Vagina (tissue), 2 donors: ENCODE measurements at places on chromosomes 5 and 9.

DNA sequence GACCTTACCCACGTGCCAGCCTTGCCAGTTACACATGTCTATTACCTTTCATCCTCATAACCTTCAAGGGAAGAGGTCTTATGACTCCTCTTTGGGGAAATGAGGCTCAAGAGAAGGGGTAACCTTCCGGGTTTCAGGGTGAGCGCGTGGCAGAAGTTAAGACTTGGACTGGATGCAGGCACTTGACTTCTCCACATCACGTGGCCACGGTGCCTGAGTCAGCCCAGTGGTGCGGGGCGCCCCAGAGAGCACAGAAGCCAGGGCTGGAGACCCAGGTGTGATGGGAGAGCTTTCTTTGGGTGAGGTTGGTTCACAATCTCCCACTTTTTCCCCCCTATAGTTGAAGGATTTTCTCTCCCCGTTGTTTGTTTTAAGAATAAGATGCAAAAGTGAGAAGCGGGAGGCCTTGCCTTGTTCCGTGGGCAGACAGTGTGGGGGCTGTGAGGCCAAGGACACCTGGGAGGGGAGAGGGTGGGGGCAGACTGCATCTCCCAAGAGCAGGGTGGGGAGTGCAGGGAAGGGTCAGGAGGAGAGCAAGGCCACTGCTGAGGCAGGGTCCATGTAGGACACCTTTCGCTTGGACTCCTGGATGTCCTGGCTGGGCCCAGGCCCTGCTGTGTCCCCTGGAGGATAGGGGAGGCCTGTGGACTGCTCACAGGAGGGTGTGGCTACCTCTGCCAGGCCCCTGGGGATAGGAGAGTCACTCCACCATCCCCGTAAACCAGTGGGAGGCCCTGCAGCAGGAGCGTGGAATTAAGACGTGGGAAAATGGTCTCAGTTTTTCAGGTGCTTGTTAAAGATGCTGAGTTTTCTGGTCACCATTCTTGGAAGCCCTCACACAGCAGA, 90.0 kb upstream of the CTSL start:
- H3K27ac ChIP-seq: no peak overlapping the region
- no peak overlapping the region for H3K4me3 ChIP-seq
- H3K36me3 ChIP-seq: no peaks in the 10 kb centered on the region
- DNase-seq: no peak

DNA sequence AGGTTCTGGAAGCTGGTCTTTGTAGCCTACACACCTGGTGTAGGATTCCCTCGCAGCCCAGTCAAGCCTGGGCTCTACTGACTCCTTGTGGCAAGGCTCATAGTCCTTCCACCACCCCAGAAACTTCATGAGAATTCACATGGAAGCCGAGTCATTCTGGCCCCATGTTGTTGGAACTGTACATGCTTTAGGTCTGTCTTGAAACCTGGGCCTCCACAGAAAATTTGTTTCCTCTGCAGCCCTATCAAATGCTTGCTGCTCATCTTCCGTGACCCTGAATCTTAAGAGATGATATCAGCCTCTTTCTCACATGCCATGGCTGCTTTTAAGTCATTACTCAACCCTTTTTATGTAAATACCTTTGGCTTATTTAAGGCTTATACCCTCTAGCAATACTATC, 113.4 kb upstream of the GRHPR start:
- H3K27ac ChIP-seq: no peak overlapping the region
- DNase-seq: no peak
- H3K4me1 ChIP-seq: no peaks in the 10 kb centered on the region
- peaks cover 16% of the 10 kb centered on the region for H3K36me3 ChIP-seq
- no peaks in the 10 kb centered on the region for H3K27me3 ChIP-seq

DNA sequence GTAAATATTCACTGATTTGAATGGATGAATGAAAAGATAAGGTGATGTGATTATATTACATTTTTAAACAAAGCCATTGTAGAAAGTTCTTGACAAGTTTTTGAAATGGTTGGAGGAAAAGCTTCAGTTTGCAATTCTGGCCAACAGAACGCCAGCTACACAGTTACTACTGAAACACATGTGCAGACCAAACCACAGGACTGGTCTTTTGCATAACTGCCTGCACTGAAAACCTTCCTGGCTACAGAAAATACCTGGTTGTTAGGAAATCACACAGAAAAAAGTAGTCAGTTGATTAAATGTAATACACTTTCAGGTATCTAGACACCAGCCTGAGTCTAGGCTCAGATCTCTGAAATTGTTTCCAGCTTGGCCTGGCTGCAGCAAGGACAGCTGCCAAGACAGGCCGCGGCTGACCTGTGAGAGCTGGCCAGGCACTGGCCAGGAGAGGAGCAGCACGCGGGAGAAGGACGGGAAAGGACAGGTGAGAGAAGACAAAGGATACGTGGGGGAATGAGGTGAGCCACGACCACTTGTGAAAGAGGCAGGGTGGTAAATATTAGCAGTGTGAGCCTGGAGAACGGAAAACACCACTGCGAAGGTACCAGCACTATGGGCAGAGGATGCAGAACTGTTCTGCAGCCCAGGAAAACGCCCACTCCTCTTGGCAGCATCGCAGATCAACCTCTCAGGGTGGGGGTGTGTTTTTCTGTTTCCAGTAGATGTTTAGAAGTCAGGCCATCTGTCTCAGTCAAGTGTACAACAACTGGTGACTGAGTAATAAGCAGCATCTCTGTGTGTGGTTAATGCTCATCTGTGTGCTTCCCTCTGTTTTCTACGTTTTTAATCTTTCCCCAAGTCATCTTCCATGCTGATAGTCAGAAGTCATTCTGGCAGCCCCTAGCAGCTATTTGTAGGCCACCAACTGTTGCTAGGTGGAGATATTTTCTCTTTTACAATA, 137.4 kb downstream of the SCAMP1 start:
- H3K4me1 ChIP-seq: peaks cover 44% of the 10 kb centered on the region
- no peak for DNase-seq
- H3K4me3 ChIP-seq: no peak overlapping the region
- H3K36me3 ChIP-seq: no peaks in the 10 kb centered on the region

DNA sequence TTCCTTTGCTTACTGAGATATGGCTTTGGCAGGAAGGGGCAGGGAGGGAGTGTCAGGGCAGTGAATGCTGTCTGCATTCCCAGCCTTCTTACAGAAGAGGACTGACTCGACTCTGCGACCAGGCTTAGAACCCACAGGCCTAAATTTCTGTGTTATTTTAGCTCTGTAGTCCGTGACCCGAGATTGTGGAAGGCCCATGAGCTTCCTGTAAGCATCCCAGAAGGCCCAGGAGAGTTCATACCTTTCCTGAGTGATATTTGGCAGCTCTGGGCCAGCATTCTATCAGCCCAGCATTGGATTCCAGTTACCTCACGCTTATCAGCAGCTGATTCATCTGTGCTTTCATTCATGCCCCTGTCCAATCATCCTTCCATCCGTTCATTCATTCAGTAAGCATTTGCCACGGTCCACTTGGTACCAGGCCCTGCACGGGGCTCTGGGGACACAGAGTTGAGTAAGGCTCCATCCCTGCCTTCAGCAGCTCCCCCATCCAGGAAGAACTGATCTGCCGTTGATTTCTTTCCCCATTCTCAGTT, 28.2 kb upstream of the RPL26L1 start:
- no peaks in the 10 kb centered on the region for H3K27me3 ChIP-seq
- no peak for DNase-seq

DNA sequence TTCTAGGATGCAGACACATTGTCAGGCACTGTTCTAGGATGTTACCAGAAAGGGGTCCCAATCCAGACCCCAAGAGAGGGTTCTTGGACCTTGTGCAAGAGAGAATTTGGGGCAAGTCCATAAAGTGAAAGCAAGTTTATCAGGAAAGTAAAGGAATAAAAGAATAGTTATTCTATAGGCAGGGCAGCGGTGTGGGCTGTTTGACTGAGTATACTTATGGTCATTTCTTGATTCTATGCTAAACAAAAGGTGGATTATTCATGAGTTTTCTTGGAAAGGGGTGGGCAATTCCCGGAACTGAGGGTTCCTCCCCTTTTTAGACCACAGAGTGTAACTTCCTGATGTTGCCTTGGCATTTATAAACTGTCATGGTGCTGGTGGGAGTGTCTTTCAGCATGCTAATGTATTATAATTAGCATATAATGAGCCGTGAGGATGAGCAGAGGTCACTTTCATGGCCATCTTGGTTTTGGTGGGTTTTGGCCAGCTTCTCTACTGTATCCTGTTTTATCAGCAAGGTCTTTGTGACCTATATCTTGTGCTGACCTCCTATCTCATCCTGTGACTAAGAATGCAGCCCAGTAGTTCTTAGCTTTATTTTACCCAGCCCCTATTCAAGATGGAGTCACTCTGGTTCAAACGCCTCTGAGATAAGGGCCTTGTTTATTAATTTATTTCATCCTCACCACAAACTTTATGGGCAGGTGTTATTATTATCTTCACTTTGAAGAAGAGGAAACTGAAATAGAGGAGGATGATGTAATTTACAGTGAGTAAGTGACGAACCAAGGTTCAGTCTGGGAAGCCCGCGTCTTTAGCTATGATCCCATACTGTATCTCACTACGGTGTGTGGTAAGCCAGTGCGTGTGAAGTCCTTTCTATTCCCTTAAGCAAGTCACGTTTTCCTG, 186.0 kb upstream of the KLF4 start:
- H3K4me3 ChIP-seq: no peak overlapping the region
- H3K36me3 ChIP-seq: no peaks in the 10 kb centered on the region
- H3K4me1 ChIP-seq: no peaks in the 10 kb centered on the region
- DNase-seq: no peak
- H3K27me3 ChIP-seq: no peaks in the 10 kb centered on the region
- no peak overlapping the region for H3K27ac ChIP-seq

DNA sequence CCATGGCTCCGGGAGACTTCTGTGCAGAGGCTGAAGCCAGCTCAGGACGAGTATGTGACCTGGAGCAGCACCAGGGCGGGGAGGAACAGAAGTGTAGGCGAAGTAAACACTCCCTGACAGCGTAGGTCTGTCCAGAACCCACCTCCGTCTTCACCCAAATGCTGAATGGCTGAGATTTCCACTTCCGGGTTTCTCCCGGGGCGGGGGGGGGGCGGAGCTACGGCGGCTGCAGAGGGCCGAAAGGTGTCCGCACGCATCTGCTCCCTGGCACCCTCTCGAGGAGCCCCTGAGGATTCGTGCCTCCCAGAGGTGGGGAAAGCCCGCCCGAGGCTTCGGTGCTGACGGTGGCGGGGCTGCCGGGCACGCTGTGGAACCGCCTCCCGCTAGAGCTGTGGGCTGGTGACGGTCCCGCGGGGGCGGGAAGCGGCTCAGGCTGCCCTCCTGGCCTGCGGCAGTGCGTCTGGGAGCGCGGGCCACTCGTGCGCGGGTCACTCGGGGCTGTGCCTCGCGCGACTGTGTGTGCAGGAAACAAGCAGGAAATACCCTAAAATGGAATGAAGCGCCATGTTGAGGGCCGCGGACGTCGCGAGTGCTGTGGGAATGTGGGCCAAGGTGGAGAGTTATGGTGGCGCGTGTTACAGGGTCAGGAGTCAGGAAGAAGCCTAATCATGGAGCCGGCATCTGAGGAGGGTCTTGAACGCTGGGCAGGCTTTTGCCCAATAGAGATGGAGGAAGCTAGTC, 1425.4 kb downstream of the FOXD4L5 start:
- H3K27me3 ChIP-seq: no peaks in the 10 kb centered on the region
- no peak overlapping the region for H3K4me3 ChIP-seq
- H3K27ac ChIP-seq: no peak overlapping the region

- H3K27ac ChIP-seq: no peak overlapping the region
- H3K27me3 ChIP-seq: no peaks in the 10 kb centered on the region
- no peak overlapping the region for H3K4me3 ChIP-seq
- no peaks in the 10 kb centered on the region for H3K4me1 ChIP-seq
- no peak for DNase-seq
Measured at GRCh38 chr5:154421868-154422267, 23.9 kb upstream of the SAP30L start.

DNA sequence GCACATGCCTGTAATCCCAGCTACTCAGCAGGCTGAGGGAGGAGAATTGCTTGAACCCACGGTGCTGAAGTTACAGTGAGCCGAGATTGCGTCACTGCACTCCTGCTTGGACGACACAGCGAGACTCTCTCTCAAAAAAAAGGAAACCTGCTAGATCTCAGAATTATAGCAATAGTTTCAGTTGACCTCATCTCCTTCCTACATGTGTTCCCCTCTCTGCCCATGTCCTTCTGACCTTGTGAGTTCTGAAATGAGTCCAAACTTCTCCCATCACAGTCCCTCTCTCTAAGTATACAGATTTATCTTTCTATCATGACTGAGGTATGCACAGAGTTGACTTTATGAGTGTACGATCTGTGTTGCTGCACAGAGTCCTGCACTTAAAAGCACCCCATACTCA, 44.6 kb upstream of the SHOC1 start:
- H3K4me3 ChIP-seq: no peak overlapping the region
- peak overlapping the region; percentile 56 for H3K27ac ChIP-seq

- no peak for DNase-seq
- no peaks in the 10 kb centered on the region for H3K27me3 ChIP-seq
- no peak overlapping the region for H3K27ac ChIP-seq
- no peak overlapping the region for H3K4me3 ChIP-seq
Measured at GRCh38 chr9:37062336-37062735, 28.3 kb upstream of the PAX5 start.

GRCh38 chr9:95048225-95049087, 269.1 kb downstream of the FANCC start:
- H3K4me3 ChIP-seq: peak overlapping the region; percentile 58
- H3K4me1 ChIP-seq: peaks cover 66% of the 10 kb centered on the region
- H3K36me3 ChIP-seq: no peaks in the 10 kb centered on the region
- DNase-seq: no peak
- no peaks in the 10 kb centered on the region for H3K27me3 ChIP-seq

DNA sequence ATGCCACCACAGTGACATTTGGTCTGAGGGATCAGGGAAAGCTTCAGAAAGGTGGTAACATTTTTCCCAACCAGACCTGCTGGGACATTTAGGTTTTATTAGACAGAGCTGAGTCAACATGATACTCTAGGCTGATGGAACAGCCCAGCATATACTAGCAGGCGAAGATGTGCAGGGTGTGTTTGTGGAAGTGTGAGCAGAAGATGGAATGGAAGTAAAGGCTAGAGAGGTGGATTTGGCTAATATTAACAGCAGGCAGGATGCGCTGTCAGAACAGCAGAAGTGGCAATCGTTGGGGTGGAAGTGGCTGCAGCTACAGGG, 340.6 kb downstream of the ASTN2 start:
- H3K4me1 ChIP-seq: no peaks in the 10 kb centered on the region
- DNase-seq: no peak
- H3K27ac ChIP-seq: no peak overlapping the region
- no peaks in the 10 kb centered on the region for H3K36me3 ChIP-seq
- H3K4me3 ChIP-seq: no peak overlapping the region
- H3K27me3 ChIP-seq: no peaks in the 10 kb centered on the region

DNA sequence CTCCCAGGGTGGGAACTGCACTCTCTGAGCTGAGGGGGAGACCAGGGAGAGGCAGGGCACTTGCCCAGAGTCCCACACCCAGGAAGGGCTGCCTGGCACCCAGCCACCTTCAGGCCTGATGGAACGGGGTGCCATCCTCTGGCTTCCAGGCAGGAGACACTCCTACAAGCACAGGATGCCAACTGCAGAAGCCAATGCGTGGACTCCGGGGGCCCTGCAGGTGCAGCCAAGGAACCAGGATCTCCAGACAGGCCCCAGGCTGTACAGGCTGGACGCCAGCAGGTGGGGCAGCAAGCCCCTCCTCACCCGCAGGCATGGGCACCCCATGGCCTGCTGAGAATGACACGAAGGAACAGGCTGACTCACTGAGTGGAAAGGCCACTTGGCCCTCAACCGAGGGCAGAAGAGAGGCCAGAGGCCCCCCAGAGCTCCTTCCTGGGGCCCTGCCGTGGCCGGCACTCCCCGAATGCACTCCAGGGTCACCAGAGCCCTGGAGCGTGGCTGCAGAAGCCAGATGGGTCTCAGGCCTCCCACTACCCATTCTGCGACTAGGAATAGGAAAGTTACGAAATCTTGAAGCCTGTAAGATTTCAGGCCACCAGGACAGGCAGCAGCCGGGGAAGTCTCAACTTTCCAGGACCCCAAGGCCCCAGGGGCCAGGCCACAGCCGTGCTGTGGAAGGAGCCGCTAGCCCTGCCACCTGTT, 15.7 kb downstream of the NACC2 start:
- no peaks in the 10 kb centered on the region for H3K36me3 ChIP-seq
- H3K27ac ChIP-seq: no peak overlapping the region
- DNase-seq: no peak
- no peaks in the 10 kb centered on the region for H3K27me3 ChIP-seq
- H3K4me1 ChIP-seq: peaks cover 47% of the 10 kb centered on the region
